ENCODE measurements at places on chromosomes 6 and 20.

GRCh38 chr6:14762077-14762476, 483.8 kb upstream of the JARID2 start:
- no peak for DNase-seq

GRCh38 chr6:130111031-130111430, 92.7 kb downstream of the L3MBTL3 start:
- DNase-seq, result no peak

DNA sequence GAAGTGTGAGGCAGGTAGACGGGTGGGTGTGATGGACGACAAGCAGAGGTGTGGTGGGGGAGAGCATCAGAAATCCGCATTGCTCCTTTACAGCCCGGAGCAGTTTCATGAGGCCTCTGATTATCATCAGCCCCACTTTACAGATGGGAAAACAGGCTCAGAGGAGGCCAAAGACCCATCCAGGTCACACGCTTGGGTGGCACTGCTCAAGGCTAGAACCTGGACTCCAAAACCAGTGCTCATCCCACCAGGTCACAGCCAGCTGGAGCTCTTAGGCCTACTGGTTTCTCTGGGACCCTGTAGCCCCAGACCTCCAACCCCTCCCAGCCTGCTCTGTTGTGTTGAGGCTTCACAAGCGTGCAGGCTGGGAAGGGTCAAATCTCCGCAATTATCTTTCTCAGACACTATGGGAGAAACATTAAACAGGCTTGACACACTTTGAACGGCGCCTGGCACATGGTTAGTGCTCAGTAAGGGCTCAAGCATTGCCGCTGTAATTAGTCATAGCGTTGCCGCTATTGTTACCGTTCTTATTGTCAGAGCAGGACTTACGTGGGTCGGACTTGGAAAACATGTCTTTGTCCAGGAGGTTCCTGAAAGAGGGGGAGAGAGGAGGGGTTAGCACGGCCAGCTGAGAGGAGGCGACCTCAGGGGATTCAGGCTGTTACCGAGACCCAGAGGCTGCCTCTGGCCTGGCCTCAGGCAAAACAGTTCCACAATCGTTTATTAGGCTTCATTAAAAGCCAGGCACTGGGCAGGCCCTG, 16.6 kb downstream of the CPNE5 start:
- DNase-seq, result no peak

GRCh38 chr6:115832786-115833185, 227.9 kb downstream of the FRK start:
- DNase-seq, result no peak

GRCh38 chr6:68059261-68059660, 575.8 kb upstream of the ADGRB3 start:
- DNase-seq, result no peak

DNA sequence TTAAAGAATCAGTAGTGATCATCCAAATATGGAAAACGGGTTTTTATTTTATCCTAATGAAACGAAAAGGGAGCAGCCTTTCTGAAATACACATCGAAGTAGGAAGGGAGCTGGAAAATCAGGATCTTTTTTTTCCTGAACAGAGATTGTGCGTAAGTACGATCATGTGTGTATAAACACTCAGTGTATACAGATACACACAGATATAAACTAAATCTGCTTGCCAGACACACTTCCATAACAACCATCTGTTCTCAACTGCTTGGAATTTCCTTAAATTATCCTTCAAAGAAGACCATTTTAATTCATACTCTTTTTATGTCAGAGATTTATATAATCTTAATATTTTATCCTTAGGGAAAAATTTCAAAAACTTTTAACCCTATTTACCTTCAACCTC, 110.7 kb downstream of the CHD6 start:
- DNase-seq, result no peak

DNA sequence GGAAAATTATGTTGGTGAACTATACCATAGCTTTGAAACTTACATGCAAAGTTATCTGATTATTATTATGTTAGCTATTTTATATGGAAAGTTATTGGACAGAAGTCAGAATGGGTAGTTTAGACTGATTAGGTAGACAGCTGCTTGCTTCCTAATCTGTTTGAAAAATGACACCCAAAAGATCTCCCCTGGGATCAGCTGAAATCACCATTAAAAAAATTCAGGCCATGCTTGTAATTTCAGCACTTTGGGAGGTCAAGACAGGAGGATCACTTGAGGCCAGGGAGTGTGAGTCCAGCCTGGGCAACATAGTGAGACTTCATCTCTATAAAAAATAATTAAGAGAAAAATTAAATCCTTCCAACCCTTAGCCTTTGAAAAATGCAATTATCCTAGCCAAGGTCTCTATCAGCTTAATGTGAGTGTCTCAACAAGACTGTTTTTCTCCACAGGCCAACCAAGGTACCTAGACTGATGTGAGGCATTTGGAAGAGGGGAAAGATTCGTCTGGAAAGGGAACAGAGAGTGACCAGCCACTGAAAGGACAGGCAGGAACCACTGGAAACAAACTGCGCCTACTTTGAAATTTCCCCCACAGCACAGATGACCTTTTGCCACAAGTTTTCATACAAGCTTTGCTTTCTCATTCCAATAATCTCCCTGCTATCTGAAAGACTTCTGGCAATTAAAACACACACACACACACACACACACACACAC, 232.3 kb downstream of the GMPR start:
- DNase-seq, result no peak

- DNase-seq, result no peak
Measured at GRCh38 chr6:156457601-156458000, 319.6 kb upstream of the ARID1B start.

- DNase-seq, result no peak
Measured at GRCh38 chr6:163490826-163491577, 76.5 kb downstream of the QKI start.

- DNase-seq, result no peak
Measured at GRCh38 chr20:38313676-38314075, 9.7 kb downstream of the BPI start.

- DNase-seq, result peak; percentile 21
Measured at GRCh38 chr20:13139459-13140150, 81.5 kb upstream of the ISM1 start.

DNA sequence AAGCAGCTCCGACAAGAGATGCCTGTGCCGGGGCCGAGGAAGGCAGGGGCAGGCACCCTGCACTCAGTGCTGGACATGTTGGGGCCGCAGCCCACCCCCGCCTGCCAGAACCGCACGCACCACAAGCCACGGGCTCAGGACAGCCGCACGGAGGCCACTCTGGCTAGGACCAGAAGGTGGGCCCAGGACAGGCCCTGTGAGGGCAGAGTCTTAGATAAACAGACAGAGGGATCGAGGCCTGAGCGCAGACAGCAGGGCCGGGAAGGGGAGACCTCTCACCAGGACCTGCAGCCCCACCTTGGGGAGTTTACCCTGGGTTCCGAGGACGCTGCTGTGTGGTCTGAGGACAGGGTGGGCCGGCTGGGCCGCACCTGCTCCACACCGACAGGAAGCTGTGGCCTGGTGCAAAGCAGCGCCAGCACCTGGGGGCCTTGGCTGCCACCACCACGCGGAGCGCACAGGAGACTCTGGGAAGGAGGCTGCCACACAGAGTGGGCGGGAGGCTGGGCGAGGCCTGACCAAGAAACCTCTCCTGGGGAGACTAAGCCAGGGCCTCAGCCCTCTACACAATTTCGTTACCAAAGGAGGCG, 32.0 kb downstream of the KCNQ2 start:
- no peak for DNase-seq

DNA sequence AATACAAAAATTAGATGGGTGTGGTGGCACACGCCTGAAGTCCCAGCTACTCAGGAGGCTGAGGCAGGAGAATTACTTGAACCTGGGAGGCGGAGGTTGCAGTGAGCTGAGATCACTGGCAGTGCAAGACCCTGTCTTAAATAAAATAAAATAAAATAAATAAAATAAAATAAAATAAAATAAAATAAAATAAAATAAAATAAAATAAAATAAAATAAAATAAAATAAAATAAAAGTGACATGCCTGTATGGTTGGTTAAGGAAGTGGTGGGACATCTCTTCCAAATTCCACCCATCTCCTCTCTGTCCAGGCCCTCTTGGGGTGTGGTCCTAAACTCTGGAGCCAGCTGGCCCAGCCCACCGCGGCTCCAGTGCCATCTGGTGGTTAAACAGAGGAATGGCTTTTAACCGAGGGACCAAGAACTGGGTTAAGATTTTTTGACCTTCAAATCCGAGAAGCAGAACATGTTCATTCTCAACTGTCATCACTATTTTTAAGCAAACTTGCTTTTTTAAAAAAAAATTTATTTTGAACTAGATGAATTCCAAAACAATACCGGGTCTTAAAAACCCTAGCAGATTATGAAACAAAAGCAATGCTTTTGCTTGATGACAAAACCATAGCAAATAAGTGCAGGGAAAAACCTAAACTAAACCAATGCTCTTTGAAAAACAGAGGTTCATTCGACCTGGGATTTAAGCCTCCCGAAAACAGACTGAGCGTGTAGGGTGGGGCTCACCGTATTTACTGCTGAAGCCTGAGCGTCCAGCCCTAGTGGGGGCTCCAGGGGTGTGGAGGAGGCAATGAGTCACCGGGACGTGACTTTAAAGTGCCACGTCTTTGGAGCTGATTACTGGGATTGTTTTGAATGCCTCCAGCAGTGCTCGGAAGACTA, 68.8 kb downstream of the CDC5L start:
- peak; percentile 73 for DNase-seq

DNA sequence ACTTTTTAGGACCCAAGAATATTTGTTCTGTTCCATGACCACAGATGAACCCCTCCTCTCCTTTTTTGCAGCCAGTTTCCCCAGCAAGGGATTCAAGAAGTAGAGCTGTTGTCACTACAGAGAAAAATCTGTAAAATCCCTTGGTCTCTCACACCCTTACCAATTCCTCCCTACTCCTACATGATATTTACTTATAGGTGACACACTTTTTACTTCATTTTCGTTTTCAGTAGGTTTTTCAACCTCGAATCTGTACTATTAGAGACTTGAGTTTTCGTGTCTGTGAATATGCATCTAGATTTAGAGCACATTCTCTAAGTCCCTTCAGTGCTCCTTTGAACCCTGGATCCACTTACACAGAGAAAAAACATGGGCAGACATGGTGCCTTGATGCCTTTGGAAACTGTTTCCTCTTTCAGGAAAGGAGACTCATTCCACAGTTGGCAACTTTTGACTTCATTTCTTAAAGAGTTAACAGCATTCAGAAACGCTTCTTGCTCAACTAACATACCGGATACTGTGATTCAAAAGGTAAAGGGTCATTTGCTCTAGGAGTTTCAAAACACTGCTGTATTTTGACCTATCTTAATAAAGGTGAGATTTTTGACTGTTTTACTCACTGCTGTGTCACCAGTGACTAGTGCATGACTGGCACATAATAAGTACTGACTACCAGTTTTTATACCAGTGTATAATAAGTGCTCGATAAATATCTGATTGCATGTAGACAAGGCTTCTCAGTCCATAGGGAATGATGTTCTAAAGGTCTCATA, 50.6 kb downstream of the LAMA4 start:
- DNase-seq, result peak; percentile 52

DNA sequence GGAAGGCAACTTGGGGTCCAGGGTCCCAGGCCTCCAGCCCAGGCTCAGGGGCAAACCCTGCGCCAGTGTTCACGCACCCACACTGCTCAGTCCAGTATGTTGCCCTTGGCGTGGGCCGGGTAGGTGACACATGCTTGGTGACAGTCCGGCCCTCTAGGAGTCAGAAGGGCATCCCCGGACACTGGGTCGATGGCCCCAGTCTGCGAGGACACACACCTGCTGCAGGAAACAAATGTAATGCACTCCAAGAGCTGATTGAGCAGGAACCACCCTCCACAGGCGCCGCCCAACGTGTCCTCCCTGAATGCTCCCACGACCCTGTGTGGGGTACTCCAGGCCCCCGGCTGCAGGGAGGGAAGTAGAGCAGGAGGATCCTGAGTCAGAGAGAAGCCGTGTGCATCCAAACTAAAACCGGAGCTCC, 160.7 kb downstream of the DLL1 start:
- DNase-seq, result no peak

- no peak for DNase-seq
Measured at GRCh38 chr6:111566873-111567517, 38.7 kb downstream of the TRAF3IP2 start.

GRCh38 chr6:76881414-76881813, 581.9 kb downstream of the HTR1B start:
- DNase-seq, result no peak

- no peak for DNase-seq
Measured at GRCh38 chr20:53699085-53699674, 105.5 kb upstream of the ZNF217 start.

DNA sequence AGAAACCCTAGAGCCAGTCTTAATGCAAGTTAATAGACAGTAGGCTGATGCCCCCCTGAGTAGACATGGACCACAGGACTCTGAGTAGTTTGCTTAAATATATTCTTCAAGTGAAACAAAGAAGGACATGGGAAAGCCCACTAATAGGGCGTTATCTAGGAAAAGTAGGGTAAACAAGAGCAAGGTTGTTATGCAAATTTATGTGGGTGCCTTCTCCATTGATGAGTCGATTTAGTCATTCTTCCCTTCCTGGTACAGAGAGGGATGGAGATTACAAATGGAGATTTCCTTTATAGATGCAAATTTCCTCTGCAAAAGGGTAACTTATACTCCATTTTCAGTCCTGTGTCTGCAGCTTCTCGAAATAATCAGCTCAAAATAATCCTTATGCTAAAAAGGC, 262.0 kb downstream of the CD83 start:
- DNase-seq, result no peak

- peak; percentile 60 for DNase-seq
Measured at GRCh38 chr6:149750136-149750609, 632 bp downstream of the PCMT1 start.

DNA sequence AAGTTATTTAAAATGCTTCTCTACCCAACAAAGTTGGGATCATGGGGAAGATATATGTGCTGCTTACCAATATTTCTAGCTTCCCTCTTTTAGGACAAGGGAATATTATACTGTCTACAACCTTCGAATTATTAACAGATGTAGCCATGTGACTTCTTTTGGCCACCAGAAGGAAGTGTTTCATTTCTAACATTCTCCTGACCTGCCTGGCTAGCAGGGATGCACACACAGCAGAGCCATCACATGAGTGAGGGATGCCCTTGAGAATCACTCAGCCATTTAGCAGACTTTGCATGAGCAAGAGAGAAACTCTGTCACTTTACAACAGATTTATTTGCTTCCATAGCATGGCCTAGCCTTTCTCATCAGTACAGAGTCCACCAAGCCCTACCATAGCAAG, 230.7 kb upstream of the MARCKS start:
- no peak for DNase-seq

GRCh38 chr6:4078691-4079471, at the start of gene FAM217A:
TSS of gene FAM217A (minus strand) at chr6:4079137. CDS start at chr6:4077414, 1,723 bp downstream.
- no peak for DNase-seq

DNA sequence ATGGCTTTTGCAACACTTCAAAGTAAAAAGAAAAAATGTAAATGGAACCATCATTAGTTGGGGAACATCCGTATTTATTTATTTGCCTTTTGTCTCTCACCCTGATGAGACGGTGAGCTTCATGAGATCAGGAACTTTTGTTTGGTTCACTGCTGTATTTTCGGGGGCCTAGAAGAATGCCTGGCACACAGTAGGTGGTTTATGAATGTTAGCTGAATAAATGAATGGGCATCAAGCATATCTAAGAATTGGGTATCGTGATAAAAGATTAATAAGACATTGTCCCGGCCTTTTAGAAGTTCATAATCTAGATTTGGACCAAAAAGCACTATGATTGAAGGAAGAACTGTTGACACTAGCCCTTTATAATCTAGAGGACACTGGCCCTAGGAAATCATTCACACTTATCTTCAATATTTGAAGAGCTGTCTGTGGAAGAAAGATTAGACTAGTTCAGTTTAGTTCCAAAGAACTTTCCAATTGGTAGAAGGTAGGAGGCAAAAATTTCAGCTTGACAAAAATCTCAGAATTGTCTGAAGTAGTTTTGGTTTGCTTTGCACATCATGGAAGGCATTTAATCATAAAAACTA, 70.3 kb upstream of the CD83 start:
- no peak for DNase-seq

- DNase-seq, result no peak
Measured at GRCh38 chr20:63128956-63129355, 87.0 kb downstream of the YTHDF1 start.

Measured in AG08395 (cell line).